ENCODE measurements at places on chromosomes 3 and 15.

DNA sequence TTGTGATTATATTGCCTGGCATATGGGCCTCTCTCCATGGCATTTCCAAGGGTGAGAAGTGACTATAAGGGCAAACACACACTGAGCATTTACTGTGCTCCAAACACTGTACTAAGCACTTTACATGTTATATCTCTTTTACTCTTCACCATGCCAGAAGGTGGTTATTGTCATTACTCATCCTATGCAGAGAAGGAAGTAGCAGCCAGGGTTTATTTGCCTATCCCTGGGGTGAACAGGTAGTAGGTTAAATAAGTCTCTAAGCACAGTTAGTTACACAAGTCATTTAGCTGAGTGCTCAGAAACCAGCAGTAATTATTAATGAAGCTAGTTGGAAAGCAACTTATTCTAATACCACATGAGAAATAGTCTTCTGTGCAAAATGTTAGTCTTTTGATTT is 109.9 kb upstream of the SYNPR start:
- no peak for DNase-seq

- DNase-seq: no peak
These were observed 4.0 kb downstream of the VILL start for GRCh38 chr3:37994639-37994972.

DNA sequence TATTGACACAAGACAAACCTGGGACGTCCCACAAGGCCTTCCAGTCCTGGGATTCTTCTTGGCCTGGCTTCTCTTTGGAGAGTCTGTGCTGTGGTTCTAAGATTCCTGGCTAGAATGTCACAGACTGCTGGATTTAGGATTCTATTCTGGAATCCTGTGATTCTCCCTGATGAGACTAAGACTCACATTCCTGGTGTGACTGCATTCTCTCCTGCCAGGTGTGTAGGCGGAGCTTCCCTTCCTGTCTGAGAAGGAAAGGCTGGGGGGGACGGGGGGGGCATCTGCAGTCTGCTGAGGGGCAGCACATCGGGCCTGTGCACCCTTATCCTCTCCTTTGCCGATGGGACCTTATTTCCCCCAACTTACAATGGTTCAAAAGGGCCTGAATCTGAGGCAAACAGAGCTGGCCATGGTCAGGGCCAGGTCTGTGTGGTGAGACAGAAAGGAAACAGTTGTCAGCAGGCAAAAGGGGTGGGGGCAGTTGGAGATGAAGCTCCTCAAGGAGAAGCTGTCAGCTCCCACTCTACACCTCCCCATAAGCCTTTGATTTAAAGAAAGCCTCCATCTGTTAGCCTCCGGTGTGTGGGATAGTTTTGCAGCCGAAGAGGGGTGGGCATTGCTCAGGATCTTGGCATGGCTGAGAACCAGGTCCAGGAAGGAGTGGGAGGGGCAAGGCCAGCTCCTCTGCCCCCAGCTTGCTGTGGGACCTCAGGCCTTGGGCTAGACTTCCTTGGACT is 30.9 kb downstream of the VIPR1 start:
- DNase-seq: no peak

DNA sequence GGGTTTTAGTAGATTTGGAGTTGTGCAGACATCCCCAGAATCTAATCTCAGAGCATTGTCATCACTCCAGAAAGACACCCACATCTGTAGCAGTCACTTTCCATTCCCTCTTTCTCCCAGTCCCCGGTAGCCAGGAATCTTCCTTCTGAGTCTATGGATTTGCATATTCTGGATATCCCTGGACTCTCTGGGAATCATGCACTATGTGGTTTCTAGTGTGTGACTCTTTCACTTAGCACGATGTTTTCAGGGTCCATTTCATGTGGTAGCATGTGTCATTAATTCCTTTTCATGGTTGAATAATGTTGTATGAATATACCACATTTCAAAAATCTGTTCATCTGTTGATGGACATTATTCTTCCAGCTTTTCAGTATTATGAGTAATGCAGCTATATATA is 29.3 kb downstream of the FBLN2 start:
- DNase-seq: no peak

GRCh38 chr15:80249973-80250372 is 2.0 kb downstream of the CTXND1 start:
- DNase-seq: no peak

DNA sequence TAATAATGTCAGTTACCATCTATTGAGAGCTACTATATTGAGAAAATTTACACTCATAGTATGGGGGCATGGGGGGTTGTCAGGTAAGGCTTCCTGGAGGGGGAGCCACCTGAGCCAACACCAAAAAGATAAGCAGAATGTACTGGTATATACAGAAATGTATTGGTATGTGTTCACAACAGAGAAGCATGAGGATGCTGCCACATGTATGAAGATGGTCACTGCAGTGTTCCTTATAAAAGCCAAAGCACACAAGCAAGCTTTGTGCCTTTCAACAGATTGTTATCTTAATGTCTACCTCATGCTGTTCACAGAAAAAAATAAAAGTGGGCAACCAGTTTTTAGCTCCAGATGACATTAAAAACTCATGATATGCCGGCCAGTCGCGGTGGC is 149.0 kb downstream of the MAGI1 start:
- no peak for DNase-seq

GRCh38 chr15:49887659-49888322 is 231.2 kb downstream of the ATP8B4 start:
- no peak for DNase-seq

GRCh38 chr15:66832664-66833063 is 130.6 kb downstream of the SMAD6 start:
- DNase-seq: no peak

DNA sequence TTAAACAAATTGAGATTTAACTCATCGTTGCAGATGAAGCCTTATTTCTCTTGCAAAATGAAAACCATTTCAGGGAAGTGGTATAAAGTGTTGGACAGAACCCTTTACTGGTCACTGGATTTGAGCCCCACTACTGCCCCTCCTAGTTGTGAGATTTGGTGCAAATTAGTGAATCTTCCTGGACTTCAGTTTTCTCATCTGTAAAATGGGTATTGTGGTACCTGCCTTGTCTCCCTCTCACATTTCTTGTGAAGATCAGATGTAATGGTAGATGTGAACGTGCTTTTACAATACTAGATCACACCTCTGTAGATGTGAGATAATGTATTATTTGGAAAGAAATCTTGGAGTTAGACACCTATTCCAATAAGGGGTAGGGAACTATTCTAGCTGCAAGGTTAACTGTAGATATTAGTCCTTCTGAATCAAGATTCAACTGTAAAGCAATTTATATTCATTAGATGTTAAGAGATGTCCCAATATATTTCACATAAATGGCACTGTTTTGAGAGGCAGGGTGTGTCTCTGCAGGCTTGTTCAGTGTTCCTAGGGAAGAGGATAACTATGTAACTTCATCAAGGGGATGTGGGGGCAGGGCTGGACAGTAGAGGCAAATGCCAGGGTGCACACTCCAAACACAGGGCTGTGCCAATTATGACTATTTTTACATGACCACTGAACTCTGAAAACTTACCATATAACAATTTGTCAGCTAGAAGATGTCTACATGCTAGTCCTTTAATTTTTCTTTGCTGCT is 112.4 kb upstream of the PFN2 start:
- DNase-seq: no peak

DNA sequence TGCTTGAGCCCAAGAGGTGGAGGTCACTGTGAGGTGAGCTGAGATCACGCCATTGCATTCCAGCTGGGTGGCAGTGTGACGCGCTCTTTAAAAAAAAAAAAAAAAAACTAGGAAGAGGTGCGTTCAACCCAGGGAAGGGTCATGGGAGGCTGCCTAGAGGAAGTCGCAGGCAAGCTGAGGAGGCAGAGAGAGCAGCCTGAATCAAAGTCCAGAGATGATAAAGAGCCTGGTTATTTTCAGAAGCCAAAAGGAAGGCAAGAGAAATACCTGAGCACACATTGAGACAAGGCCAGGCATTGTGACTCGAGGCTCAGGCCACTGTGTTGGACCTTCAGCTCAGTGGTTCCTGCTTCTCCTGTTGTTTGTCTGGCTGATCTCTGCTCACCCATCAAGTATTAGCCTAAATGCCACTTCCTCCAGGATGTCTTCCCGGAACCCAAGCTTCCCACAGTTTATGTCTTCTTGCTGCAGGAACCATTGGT is 16.1 kb upstream of the GCNT3 start:
- DNase-seq: no peak

- DNase-seq: no peak
These were observed 215.6 kb downstream of the LPP start for GRCh38 chr3:188369526-188369925.

GRCh38 chr15:89433686-89434085 is 62.7 kb downstream of the RHCG start:
- no peak for DNase-seq

- no peak for DNase-seq
These were observed 59.6 kb upstream of the TSC22D2 start for GRCh38 chr3:150348500-150348899.

- DNase-seq: peak; percentile 51
These were observed 7.3 kb downstream of the ARL6IP5 start for GRCh38 chr3:69092030-69092516.

- no peak for DNase-seq
These were observed 273.2 kb upstream of the GADL1 start for GRCh38 chr3:31167666-31168065.

- DNase-seq: no peak
These were observed 133.4 kb upstream of the SMAD3 start for GRCh38 chr15:66931768-66932633.

- DNase-seq: no peak
These were observed 186.9 kb downstream of the FAM43A start for GRCh38 chr3:194872669-194872977.

DNA sequence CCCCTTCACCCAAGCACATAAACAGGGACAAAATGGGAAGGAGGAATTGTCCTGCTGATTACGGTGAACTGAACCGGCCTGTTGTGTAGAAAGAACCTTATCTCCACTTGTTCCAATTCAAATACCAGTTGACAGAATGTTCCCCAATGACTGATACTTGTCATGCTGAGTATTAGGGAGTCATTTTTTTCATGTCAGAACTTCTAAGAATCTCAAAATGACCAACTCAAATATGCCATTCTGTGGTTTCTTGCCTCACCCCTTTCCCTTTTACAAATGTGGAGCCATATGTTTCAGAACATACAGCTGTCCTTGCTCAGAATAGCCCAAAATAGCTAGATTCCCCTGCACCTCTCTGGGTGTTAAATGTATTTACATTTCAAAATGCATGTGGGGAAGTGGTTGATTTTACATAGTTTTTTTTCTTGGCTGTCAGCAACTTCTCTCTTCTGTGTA is 405.9 kb upstream of the TBL1XR1 start:
- no peak for DNase-seq

DNA sequence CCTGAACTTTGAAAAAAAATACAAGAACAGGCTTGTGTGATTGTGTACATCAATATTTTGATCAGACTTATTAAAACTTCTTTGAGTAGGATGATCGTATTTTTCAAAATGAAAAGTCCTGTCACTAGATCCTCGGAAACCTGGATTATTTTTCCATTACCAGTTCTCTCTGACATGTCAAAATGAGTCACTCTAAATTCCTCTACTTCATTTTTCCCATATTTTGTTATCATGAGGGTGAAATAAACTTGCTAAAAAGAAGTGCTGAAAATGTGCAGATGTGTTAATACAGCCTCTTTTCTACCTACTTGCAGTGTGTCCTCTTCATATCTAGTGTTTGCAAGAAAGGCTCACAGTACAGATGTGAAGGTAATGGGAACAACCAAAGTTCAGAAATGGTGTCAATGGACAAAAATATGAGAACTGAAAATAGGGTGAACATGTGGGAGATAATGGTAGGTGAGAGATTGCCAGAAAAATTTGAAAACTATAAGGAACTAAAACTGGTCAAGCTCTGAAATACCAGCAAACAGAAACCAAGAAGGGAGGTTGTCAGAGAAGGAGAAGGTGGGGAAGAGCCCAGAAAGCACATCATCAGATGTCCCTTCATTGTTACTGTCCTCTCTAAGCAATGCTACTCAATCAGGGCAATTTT is 108.2 kb downstream of the EOMES start:
- DNase-seq: no peak

DNA sequence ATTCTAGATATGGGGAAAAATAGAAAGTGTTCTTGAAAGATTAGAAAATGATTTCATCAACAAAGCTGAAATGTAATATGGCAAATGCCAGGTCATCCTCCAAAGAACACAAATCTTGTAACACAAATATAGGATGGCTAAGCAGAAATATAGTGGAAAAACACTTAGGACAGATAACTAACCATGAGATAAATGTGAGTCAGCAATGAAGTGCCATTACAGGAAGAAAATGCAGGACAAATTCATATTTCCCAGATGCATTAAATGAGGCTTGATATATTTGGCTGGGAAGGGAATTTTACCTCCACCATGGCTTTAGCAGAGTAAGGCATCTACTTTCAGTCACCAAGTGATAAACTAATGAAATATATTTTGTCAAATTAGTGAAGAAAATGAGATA is 92.8 kb upstream of the SEMA6D start:
- no peak for DNase-seq

GRCh38 chr3:56629047-56629446 is 54.0 kb downstream of the TASOR start:
- DNase-seq: no peak

DNA sequence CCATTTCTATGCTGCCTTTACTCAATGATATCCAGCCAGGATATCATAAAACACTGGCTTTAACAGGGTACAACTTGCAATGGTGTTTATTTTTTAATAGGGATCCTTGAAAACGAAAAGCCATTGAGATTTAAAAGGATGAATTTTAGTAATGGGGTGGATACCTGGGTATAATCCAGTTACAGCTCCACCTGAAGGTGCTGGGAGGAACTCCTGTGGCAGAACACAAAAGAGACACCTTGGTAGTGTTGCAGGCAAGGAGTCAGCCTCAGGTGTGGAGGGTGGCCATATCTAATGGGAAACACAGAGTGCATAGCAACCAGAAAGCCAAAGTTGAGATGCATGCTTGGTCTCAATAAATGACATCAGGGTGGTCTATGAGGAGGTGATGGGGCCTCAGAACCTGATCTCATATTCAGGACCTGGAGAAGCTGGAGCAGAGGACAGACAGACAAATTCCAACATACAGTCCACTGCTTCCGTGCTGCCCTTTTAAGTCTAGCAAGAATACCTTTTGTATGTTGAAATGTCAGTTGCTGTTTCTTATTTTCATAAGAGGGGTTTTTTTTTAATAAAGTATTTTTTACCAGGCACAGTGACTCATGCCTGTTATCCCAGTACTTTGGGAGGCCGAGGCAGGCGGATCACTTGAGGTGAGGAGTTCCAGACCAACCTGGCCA is 12.0 kb upstream of the PAQR9 start:
- DNase-seq: no peak

- no peak for DNase-seq
These were observed 217.3 kb downstream of the TBC1D2B start for GRCh38 chr15:77860071-77860691.

- DNase-seq: no peak
These were observed 394.3 kb upstream of the C2CD4B start for GRCh38 chr15:62559381-62559733.

GRCh38 chr15:48765022-48765421 is 45.8 kb downstream of the CEP152 start:
- DNase-seq: no peak

GRCh38 chr15:39503526-39503925 is 77.4 kb upstream of the THBS1 start:
- no peak for DNase-seq

All from Jurkat, Clone E6-1 (cell line).